ENCODE measurements at places on chromosomes 6 and 20.

GRCh38 chr6:51387907-51388306 lies 569.2 kb downstream of the TFAP2B start:
- DNase-seq: no peak

GRCh38 chr6:167152862-167153261 lies 4.9 kb downstream of the GPR31 start:
- no peak for DNase-seq

- DNase-seq: no peak
Measured at GRCh38 chr6:2706558-2706957, 44.2 kb downstream of the MYLK4 start.

DNA sequence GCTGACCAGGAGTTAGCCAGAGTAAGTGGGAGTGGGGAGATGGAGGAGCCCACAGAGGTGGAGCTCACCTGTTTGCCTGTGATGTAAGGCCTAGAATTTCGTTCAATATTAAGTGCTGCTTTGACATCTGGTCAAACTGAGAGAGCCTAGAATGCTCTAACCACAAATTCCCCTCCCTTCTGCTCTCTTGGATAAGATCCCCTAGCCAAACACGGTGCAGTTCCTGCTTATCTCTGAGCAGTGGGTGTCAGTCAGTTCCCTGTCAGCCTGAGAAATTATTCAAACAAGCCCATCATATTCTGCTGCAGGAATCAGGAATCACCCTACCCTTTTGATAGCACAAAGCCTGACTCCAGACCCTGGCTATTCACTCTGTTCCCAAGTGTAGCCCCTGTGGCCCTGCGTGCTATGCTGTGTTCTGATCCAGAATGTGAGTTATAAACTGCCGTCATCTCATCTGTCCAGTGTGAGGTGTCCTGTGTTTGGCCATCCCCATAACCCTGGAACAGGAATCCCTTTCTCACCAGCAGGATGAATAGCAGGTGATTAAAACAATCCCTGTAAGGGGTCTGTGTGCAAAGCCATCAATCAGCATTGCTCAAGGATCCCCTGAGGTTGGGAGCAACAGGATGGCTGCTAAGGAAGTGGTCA lies 31.8 kb upstream of the ZNF133 start:
- no peak for DNase-seq

DNA sequence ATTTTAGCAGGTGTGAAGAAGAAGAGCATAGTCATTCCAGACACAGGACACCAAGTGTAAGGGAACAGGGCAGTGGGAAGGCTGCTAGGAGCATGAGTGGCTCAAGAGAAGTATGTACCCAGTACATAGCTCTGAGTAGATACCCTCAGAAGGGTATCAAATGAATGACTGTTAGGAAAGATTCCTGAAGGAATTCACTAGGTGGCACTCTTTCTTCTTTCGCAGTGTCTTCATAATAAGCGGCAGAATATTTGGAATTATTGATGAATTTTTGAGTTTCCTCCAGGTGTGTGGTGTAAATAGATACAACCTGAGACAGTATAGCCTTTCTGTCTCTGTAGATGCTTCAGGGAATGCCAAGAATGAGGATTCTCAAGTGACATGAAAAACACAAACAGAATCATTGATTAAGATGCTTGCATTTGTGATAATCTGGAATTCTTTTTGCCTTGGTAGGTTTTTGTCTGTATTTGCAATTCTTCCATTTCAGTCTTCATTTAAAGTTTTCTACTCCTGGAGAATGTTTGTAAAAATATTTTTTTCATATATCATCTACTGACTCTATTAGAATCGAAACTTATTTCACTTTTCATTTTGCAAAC lies 264.3 kb upstream of the RIMS1 start:
- no peak for DNase-seq

- DNase-seq: no peak
Measured at GRCh38 chr20:56656632-56657031, 27.5 kb downstream of the TFAP2C start.

DNA sequence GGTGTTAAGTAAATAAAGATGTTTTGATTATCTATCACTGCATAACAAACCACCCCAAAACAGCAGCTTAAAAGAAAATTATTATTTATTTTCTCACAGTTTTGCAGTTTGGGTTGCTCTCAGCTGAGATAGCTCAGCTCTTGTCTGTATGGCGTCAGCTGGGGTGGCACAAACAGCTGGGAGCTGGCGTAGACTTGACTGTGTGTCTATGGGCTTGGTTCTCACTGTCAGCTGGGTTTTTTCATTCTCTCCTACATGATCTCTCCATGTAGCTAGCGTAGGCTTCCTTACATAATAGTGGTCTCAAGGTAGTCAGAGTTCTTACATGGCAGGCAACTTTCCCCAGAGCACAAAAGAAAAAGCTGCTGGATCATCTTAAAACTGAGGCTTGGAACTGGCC lies 6.5 kb upstream of the TMEM74B start:
- no peak for DNase-seq

- DNase-seq: no peak
Measured at GRCh38 chr6:47478233-47479139, 897 bp downstream of the CD2AP start.

DNA sequence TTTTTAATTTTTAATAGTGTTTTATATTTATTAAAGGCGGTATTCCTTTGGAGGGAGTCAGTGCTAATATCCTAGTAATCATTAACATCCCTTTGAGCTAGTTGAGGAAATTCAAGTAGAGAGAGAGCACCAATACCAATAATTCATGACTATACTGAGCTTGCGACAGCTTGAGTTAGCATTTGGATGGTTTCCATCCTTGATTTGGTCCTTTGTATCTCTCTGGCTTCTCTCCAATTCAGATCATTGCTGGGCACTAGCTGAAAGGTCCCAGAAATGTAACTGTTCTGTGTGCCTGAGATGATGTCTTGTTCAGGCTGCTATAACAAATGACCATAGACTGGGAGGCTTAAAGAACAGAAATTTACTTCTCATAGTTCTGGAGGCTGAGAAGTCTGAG lies 77.0 kb downstream of the RNF144B start:
- DNase-seq: no peak

- DNase-seq: no peak
Measured at GRCh38 chr6:163284151-163284550, 130.4 kb upstream of the QKI start.

- DNase-seq: peak; percentile 76
Measured at GRCh38 chr6:30744054-30744805, at the start of gene IER3. IER3 (minus strand) TSS chr6:30744547; CDS start chr6:30744518, 29 bp downstream.

DNA sequence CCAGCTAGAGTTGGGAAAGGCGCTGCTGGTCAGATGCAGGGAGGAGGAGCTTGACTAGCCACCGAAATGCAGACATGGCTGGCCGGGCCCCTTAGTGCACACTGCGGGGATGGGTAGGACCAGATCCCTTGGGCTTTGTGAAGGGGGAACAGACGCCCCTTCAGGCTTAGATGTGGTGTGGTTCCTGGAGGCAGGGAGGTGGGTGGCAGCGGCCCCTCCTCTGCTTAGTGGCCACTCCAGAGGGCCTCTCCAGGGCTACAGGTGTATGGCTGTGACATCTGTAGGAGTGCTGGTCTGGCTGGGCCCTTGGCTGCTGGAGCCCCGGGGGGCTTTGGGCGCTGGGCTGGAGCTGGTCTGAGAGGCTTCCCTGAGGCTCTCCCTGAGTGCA lies 5.9 kb downstream of the CCND3 start:
- DNase-seq: no peak

- no peak for DNase-seq
Measured at GRCh38 chr6:72941751-72942150, 283.5 kb downstream of the KHDC1L start.

DNA sequence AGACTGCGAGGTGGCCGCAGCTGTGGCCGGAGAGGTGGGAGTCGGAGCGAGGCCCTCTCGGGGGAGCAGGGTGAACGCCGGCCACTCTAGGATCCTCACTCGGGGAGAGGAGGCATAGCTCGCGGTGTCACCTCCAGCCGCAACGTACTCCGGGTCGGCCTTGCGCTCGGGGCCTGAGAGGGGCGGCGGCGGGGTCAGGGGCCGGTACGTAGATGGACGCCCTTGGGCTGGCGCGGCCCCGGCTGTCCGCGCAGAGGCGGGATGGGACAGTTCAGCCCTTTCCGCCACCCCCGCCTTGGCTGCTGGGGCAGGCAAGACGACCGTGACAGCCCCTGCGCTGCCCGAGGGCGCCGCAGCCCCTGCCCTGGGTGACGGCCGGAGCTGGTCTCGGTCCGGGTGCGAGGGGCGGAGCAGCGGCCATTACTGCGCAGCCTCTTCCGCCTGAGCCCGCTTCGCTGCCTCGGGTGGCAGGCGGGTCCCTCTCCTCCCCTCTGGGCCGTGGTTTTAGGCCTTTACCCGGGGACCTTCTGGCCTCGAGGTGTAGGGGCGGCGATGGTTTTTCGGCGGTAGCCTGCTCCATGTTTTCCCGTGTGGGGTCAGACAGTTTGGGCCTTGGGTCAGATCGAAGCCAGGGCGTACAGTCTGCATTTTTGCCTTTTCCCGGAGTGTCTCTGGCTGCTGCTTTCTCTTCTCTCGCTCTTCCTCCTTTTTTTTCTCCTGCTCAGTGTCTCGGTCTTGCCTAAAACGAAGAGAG lies 405 bp downstream of the RNF146 start:
- DNase-seq: no peak

DNA sequence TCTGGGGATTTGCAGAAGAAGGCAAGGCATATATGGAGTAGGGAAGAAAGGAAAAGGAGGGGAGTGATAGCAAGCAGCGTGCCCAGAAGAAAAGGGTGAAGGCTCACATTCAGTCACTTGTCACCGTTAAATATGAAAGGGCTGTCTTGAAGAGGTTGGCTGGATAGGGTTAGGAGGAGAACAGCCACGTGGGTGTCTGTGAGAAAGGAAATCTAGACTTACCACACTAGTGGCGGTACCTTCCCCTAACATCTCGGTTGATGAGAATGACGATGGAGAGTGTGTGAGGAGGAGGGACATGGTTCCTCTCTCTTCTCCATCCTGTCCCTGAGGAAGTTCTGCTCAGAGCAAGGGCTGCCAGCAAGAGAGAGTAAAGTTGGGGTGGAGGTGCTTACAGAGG lies 74.3 kb upstream of the CCN6 start:
- no peak for DNase-seq

- no peak for DNase-seq
Measured at GRCh38 chr6:45293306-45293705, 34.8 kb upstream of the RUNX2 start.

DNA sequence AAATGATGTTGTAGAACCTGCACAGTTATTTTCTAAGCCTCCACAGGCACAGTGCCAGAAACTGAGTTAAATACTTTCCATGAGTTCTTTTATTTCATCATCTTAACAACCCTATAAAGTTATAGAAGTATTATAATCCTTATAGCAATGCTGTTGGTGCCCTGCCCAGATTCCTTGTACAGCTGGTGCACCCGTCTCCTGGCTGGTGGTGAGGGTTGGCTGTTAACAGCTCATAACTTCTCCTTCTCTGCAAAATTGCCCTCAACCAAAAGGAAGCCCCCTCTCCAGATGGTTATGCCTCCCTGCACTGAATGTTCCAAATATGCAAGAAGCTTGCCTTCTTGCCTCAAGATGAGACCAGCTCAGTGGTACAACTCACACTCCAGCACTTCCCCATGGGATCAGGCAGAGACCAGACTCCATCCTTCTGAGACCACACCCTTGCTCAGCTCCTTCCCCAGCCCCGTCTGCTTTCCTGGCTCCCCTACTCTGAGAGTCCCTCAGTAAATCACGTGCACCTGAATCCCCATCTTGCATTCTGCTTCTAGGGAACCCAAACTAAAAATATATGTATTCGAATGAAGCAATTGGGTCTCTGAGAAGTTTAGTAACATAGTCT lies 304.4 kb upstream of the PLCB4 start:
- no peak for DNase-seq

All from non-pigmented ciliary epithelial cell (primary cell).